ENCODE measurements at places on chromosomes 1 and 21.

- no peak for DNase-seq
These were observed 33.5 kb downstream of the ODR4 start for GRCh38 chr1:186409091-186409490.

GRCh38 chr21:46081022-46081861 lies 16.7 kb upstream of the COL6A2 start:
- DNase-seq, result peak; percentile 9

DNA sequence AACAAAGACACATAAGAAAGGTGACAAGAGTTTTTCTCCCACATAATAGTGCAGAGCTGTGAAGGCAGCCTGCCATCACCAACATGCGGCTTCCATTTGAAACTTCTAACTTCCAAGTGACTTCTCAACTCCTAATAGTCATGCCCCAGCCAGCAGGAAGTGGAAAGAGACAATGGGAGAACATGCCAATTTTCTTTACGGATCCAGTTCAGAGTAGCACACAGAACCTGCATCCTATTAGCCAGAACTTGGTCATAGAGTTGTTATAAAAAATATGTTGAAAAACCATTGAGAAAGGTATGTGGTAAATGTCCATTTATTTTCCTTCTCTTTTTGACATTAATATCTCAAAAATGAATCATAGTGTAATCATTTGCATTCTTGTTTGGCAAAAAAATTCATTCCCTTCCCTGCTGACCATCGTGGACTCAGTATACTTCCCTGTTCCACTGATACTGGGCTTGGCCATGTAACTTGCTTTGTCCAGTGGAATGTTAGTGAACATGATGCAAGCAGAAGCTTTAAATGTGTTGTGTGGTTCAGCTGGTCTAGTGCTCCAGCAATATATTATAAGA lies 197.4 kb downstream of the SEC16B start:
- no peak for DNase-seq

GRCh38 chr1:53642215-53642555 lies 96.8 kb downstream of the GLIS1 start:
- DNase-seq, result no peak

- no peak for DNase-seq
These were observed 45.8 kb downstream of the MIGA1 start for GRCh38 chr1:77825131-77825709.

DNA sequence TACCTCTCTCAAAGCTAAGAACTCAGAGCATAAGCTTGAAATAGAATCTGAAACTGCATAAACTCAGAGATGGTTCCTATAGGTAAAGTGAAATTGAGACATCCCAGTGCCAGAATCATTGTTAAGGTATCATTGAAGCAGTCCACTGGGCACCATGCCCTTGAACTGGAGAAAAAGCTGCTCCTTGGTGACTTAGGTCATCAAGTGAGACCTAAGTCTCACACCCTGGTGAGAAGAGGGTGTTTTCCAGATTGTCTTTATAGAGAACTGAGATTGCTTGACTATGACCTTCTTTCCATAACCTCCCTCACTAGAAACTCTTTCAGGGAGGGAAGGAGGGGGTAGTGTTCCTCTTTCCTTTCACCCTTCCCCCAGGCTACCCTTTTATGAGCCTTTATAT lies 9.4 kb upstream of the ATP6V1G3 start:
- DNase-seq, result no peak

Data from stimulated activated CD4-positive, alpha-beta T cell treated with anti-CD3 and anti-CD28 coated beads, Interleukin-2, amount 100 ng/mL, for 24 hours (primary cell).